Breast epithelium (tissue), 4 donors: ENCODE measurements at places on chromosomes 12 and 14.

DNA sequence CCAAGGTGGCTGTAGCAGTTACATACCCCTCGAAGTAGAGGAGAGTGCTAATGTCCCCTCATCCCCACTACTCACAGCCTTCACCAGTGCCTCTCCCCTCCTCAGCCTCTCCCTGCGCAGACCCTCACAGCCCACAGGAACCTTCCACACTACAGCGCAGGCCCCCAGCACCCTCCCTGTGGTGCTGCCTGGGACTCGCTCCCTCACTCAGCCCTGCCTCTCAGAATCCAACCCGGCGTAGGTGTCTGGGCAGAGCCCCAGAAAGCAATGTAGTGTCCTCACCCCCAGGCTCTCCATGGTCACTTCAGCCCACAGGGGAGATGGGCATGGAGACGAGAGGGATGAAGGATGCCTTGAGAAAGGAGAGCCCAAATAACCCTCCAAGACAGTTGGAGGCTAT lies 10.9 kb upstream of the ZNF740 start:
- H3K27ac ChIP-seq, result no peak overlapping the region
- no peak overlapping the region for H3K4me3 ChIP-seq
- DNase-seq, result peak; percentile 8
- no peaks in the 10 kb centered on the region for H3K27me3 ChIP-seq

DNA sequence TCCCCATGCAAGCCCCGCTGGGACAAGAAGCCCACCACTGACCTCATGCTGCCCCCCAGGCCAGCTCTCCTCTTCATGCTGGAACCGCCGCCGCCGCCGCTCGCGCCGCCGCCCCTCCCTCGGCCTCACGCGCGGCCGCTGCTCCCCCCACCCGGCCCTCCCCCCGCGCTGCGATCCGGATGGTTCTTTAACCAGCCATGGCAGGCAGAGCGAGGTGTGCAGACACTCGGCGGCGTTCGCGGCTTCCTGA lies at the start of gene DCAF5:
Gene DCAF5, minus strand, starts transcription at position 218 of the 250 bp plus-strand sequence. Its CDS starts 141 bp downstream, at position 77.
- H3K4me1 ChIP-seq, result peaks cover 8% of the 10 kb centered on the region
- peak within 1 kb of the TSS; percentile 97 for H3K27ac ChIP-seq
- peak; percentile 93 for DNase-seq
- H3K27me3 ChIP-seq, result no peaks in the 10 kb centered on the region
- H3K36me3 ChIP-seq, result no peaks in the 10 kb centered on the region

DNA sequence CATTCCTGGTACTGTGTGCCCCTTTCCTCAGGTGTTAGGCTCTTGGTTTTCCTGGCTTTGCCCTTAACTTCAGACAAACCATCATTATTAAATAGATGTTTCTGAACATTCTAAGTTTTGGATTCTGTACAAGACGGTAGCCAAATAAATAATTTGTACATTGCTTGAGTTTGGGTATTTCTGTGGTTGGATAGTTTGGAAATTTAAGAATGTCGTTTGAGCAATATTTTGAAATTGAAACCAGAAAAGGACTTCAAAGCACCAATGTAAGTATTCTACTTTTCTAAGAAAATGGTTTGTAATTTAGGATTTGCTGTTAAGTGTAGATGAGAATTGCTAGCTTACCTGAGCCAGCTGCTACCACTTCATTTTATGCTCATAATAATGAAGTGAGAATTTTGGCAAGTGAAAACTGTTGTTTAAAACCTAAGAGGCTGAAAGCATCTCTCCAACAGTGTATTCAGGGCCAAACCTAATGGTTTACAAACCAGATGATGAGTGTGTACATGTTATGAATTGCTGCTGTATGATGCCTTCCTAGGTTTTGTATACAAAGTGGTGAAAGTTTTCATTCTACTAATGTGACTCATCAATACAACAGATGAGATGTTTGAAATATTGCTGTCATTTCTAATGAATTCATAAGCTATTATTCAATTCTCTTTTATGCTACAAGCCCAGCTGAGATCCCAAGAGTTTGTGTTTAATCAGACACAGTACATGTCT lies 181.5 kb upstream of the PRKD1 start:
- no peak overlapping the region for H3K4me3 ChIP-seq
- H3K27me3 ChIP-seq, result no peaks in the 10 kb centered on the region
- no peak overlapping the region for H3K27ac ChIP-seq
- H3K36me3 ChIP-seq, result no peaks in the 10 kb centered on the region

GRCh38 chr12:52415870-52416750 lies 10.0 kb upstream of the KRT82 start:
- H3K4me1 ChIP-seq, result no peaks in the 10 kb centered on the region
- no peaks in the 10 kb centered on the region for H3K27me3 ChIP-seq
- peak overlapping the region; percentile 82 for H3K27ac ChIP-seq
- DNase-seq, result peak; percentile 44
- H3K36me3 ChIP-seq, result no peaks in the 10 kb centered on the region

DNA sequence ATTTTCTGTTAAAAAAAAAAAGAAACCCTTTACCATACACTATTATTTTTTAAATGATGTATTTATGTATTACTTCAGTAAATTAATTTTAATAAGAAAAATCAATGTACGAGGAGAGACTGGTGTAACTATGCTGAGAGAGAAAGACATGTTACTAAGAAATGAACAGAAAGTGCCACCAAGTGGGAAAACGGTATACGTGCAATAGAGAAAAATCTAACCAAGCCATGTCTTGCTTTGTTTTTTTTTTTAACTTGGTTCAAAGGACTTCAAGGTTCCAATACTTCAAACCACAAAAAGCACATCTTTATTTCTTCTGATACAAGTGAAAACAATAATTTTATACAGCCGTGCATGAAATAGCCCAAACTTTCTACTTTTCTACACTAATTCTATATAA lies 22.9 kb downstream of the NDUFA12 start:
- H3K27ac ChIP-seq, result no peak overlapping the region
- no peaks in the 10 kb centered on the region for H3K36me3 ChIP-seq
- H3K4me3 ChIP-seq, result no peak overlapping the region
- no peaks in the 10 kb centered on the region for H3K27me3 ChIP-seq
- no peaks in the 10 kb centered on the region for H3K4me1 ChIP-seq

- no peak for DNase-seq
- no peaks in the 10 kb centered on the region for H3K4me1 ChIP-seq
- no peaks in the 10 kb centered on the region for H3K27me3 ChIP-seq
- H3K36me3 ChIP-seq, result no peaks in the 10 kb centered on the region
- H3K4me3 ChIP-seq, result no peak overlapping the region
These were observed 39.1 kb downstream of the CCDC175 start for GRCh38 chr14:59537476-59537875.

- peak within 1 kb of the TSS; percentile 77 for H3K4me3 ChIP-seq
- H3K36me3 ChIP-seq, result no peaks in the 10 kb centered on the region
- H3K27ac ChIP-seq, result peak within 1 kb of the TSS; percentile 91
- no peaks in the 10 kb centered on the region for H3K4me1 ChIP-seq
These were observed at the start of gene AMDHD1 for GRCh38 chr12:95943330-95943842. Gene AMDHD1, plus strand, starts transcription at chr12:95943331. Its CDS starts 68 bp downstream, at chr12:95943399.

- H3K36me3 ChIP-seq, result no peaks in the 10 kb centered on the region
- H3K27me3 ChIP-seq, result no peaks in the 10 kb centered on the region
- DNase-seq, result no peak
- no peak overlapping the region for H3K27ac ChIP-seq
These were observed 67.0 kb upstream of the RD3L start for GRCh38 chr14:104009297-104009696.

GRCh38 chr14:102604183-102604582 lies 11.7 kb downstream of the RCOR1 start:
- H3K4me3 ChIP-seq, result no peak overlapping the region
- no peak for DNase-seq
- H3K27me3 ChIP-seq, result no peaks in the 10 kb centered on the region
- no peaks in the 10 kb centered on the region for H3K4me1 ChIP-seq
- H3K36me3 ChIP-seq, result no peaks in the 10 kb centered on the region
- H3K27ac ChIP-seq, result peak overlapping the region; percentile 54
